ENCODE measurements at places on chromosomes 12 and 14.

GRCh38 chr12:30978639-30979038 lies 52.1 kb downstream of the TSPAN11 start:
- DNase-seq = no peak

GRCh38 chr12:5123921-5124320 lies 80.2 kb downstream of the KCNA5 start:
- peak; percentile 25 for DNase-seq

DNA sequence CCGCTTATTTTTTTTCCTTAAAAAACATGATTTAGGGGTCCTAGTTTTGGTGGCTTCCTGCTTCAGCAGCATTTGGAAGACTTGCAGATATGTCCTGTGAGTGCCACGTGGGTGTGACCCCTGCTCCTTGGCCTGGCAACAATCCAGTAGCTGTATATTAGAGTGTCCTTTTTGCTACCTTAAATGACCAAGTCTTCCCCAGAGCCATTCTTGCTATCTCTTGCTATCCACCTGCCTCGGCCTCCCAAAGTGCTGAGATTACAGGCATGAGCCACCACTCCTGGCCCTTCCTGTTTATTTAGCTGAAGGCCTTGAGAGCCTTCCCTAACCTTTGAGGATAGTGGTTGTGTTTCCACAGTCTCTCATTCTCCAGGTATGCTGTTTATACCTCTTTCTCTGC lies 17.0 kb downstream of the TPCN1 start:
- no peak for DNase-seq

GRCh38 chr14:61716956-61717355 lies 21.6 kb downstream of the HIF1A start:
- no peak for DNase-seq

- no peak for DNase-seq
Observed at GRCh38 chr12:59059088-59059935, 139.0 kb upstream of the LRIG3 start.

DNA sequence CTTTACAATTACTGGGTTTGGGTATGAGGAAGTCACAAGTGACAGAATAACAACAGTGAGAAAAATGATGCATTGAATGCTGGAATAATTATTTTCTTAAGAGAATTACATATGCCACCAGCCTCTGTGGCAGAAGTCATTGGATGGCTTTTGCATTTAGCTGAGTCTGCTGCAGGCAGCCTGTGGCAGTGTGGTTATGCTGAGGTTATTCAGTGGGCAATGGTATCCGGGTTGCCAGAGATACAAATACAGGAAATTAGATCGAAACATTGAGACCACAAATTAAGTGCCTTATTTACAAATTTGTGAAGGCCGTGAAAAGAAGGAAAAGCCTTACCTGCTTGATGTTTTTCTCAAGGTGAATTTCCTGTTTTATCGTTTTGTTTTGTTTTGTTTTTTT lies 1050.0 kb downstream of the GALC start:
- no peak for DNase-seq

DNA sequence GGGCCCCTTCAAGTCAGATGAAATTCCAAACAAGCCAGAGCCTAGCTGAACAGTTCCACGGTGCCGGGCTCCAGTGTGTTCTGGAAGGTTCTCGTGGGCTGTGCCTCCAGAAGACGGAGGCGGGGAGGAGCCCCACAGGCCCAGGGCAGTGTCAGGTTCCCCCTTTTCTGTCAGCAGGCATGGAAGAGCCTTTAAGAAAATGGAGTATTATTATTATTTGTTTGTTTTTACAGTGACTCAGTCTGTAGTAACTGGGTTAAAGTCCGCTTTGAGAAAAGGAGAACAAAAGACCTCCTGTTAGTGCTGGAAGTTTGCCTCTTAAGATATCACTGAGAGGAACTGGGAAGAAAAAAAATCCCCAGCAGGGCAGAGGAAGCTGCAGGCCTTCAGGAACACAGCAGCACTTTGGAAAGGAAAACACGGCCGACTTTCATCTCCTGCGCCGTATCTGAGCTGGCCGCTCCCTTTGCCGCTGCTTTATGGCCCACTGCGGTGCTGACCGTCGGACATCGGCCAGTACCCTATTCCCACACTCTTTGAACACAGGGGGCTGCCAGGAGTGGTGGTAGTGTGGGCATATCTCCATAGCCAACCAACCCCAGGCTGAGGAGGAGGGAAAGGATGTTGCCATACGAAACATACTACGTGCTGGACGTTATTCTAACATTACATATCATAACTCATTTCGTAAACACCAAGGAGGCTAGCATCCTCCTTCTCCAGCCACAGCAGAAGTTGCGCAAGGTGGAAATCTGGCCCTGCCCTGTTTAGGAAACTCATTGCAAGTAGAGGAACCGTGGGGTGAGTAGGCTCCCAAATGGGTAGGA lies 194.0 kb downstream of the ZFP36L1 start:
- peak; percentile 76 for DNase-seq

DNA sequence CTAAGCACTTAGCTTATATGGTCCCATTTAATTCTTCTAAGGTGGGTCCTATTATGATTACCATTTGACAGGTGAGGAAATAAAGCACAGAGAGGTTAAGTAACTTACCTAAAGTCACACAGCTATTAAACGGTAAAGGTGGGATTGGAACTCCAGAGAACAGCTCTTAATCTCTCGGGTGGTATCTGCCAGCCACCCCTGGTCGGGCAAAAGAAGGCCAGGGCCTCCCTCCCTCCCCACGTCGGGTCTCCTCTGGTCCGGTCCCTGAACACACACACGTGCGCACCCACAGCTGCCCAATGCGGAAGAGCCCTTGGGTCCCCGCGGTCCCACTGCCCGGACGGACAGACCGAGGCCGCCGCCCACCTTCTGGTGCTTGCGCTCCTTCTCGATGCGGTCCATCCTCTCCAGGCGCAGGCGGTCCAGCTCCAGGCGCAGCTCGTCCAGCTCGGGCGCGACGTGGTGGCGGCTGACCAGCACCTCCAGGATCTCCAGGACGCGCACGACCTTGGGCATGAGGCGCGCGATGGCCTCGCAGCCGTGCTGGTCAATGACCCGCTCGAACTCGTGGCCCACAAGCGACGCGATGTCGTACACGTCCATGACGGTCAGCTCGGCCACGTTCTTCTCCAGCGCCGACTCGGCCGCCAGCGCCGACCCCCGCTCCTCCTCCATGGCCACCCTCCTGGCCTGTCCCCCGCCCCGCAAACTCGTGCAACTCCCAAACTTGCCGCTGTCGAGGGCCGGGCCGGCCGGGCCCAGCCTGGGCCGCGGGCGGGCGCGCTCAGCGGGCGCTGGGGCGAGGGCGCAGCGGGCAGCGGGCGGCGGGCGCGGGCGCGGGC lies 490 bp downstream of the RILPL1 start:
- DNase-seq = peak; percentile 57

DNA sequence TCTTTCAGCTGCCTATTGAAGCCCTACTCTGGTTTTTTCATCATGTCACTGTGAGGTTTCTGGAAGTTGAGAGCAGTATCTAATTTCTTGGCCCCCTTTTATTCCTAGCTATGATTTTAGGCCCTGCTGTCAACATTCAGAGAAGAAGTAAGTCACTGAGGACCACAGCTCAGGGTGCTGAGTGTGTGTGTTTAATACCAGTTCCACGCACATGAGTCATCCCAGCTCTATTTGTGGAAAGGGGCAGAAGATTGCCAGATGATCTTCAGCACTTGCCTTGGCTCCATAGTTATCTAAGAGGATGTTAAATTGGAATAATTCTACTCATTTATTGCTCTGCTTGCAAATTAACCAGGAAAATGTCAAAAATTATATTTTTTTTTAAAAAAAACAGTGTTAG lies 65.5 kb upstream of the SLC38A4 start:
- DNase-seq = peak; percentile 10

GRCh38 chr12:57793920-57794319 lies 11.3 kb downstream of the TSFM start:
- DNase-seq = peak; percentile 71

GRCh38 chr14:38127784-38128183 lies 79.9 kb upstream of the SSTR1 start:
- DNase-seq = no peak

DNA sequence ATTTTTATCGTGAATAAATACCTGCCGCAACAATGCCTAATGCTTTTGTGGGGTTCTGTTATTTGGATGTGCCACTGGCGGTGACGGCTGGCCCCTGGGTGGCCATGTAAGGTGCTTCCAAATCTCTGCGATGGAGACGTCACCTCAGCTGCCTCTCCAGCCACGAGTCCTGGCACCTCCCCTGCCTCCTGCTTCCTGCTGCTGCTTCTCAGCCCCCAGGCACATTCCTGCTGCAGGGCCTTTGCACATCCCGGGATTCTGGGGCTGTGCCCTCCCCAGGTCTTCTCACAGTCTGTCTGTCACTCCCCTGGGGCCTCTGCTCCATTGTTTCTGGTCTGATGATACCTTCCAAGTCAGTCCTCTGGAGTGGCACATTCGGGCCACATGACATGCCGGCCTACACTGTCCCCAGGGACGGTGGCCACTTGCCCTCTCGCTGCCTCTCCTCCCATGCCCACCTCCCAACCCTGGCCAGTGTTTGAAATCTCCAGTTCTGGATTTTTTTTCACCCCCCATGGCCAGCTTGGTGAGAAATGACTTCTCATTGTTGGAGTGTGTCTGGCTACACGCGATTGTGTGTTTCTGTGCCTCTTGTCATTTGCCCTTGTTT lies 151.8 kb downstream of the KIF26A start:
- no peak for DNase-seq

GRCh38 chr12:111413442-111414086 lies 7.8 kb downstream of the SH2B3 start:
- DNase-seq = no peak

GRCh38 chr12:102472496-102472895 lies 7.9 kb downstream of the IGF1 start:
- DNase-seq = no peak

GRCh38 chr12:103586791-103587370 lies at the start of gene STAB2:
STAB2 (plus strand) TSS chr12:103587273; CDS start chr12:103587477, 204 bp downstream.
- DNase-seq = no peak
